ENCODE measurements at places on chromosomes 11 and 22.

DNA sequence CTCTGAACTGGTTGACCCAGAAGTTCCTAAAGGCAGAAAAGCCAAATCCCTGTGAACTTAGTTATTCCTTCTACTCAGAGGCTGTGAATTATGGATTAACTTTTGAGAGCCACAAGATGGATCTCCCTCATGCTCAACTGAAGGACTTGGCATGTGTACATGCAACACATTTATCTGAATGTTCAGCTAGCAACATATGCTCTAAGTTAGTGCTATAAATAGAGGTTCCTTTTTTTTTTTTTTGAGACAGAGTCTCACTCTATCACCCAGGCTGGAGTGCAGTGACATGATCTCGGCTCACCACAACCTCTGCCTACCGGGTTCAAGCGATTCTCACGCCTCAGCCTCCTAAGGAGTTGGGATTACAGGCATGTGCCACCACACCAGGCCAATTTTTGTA, 40.1 kb downstream of the EIF4ENIF1 start:
- no peak for DNase-seq

GRCh38 chr11:63132985-63133775, 10.8 kb downstream of the SLC22A24 start:
- no peak for DNase-seq

DNA sequence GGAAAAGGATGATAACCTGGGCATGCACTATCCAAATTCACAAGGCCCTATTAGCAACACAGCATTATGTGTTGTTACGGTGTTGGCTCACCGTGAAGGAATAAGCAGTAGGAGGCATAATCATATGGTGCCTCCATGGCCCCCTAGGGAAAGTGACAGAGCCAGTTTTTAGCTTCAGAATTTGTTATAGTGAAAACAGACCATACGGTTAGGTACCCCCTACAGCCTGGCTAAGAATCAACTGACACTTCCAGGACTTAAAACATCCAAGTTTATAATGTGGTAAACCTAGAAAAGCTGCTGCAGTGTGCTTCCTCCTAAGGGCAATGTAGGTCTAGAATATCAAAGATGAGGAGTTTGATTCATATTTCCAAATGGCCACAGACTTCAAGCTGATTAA, 30.4 kb downstream of the KIF18A start:
- no peak for DNase-seq

GRCh38 chr11:5343474-5344335, at the start of gene OR51B5:
Gene OR51B5 (minus strand): TSS chr11:5343524. CDS start chr11:5343524, 0 bp downstream.
- no peak for DNase-seq

GRCh38 chr11:134736251-134736947, 324.4 kb upstream of the B3GAT1 start:
- DNase-seq: no peak

- no peak for DNase-seq
Observed at GRCh38 chr22:36961626-36962025, 48.2 kb downstream of the CSF2RB start.

DNA sequence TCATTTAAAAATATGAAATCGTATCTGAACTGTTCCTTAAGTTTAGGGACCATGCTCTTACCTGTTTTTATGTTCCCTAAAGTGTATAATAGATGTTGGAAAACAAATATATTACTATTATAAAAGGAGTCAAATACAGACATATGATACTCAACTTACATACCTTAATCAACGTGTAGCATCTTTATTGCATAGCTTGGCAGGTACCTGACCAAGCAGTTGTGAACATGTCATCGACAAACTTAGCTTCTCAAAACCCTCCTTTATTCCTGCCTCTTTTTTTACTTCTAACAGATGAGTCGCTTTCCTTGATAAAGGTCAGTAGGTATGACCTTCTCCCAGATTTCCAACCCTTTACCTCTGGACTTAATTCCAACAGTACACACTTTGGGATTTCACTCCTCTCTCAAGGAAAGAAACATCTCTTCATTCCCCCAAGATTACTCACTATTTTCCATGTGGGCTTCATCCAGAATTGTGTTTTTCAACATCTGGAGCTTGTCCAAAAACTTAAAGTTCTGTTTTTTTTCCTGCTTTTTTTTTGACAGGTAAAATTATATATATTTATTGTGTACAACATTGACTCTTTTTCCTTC, 11.9 kb downstream of the HIPK3 start:
- no peak for DNase-seq

DNA sequence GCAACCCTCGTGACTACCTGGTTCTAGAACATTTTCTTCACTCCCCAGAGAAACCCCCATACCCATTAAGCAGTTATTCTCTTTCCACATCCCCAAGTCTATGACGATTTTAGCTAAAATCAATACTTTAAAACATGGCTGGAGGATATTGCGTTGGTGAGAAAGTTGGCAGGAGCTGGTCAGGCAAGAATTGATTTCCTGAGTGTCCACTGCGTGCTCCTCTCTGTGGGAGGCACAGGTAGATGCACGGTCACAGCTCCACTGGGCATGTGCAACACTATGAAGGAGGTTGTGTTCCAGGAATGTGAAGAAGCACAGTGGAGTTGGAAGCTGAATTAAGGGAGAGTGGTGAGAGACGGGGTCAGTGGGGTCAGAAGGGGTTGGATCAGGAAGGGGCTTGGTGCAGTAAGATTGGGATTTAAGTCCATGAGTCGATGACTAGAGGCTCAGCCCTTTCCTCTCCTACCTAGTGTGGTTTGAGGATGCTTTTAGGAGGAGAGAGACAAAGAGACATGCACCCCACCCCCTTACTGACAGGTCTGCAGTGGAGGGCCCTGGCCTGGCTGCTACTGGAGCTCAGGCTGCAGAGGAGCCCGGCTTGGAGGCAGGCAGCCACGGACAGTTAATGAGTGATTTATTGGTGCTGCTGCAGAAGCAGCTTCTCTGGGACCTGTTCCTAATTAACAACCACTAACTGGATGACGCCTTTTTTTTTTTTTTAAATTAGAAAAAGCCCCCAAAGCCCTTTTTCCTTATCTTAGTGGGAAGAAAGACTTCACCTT, 395.6 kb downstream of the TENM4 start:
- no peak for DNase-seq

DNA sequence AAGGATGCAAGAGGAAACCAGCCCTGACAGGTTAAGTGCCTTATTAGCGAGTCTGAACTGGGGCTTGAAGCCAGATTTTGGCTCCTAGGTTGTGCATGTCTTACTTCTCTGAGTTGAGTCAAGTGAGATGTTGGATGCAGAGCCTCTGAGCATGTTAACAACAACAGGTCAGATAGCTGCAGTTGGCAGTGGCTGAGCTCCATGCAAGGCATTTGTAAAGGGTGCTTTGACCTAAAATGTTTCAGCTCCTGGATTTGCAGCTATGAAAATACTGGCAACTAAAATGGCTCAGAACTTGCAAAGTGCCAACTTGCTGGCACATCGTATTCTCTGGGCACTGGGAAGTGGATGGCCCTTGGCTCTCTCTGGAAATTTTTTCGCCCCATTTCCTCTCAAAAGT, 16.4 kb upstream of the CSRP3 start:
- no peak for DNase-seq

- DNase-seq: no peak
Observed at GRCh38 chr22:44263547-44263946, 49.2 kb downstream of the SHISAL1 start.

GRCh38 chr22:43276321-43276720, 66.9 kb downstream of the SCUBE1 start:
- no peak for DNase-seq

DNA sequence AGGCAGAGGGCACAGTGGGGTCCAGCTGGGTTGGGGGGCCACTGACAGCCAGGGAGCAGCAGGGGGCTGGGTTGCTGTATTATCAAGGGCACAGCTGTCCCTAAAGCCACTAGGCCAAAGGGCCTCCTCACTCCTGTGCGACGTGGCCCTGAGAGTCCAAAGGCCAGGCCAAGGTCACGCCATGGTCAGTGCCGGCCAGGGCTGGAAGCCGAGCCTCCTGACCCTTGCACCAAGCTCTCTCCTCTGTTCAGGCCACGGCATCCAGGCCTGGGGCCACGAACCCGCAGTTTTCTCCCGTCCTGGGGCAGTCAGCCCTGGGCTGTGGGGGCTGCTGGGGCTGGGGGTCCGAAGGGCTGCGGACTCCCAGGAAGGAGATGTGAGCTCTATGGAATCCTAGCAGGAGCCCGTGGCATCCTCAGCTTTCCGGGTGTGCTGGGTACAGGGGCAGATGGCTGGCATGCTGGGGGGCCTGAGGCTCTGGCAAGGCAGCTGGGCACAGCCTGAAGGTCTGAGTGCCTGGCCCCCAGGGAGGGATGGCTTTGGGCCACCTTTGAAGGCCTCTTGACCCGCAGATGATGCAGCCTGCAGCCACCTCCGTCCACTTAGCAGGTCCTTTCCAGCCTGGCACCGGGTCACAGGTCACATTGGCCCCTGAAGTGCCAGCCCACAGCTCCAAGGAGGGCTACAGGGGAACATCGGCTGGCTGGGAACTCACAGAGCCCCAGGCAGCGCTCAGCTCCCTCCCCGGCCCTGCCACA, 17.3 kb upstream of the PPARA start:
- DNase-seq: no peak

- DNase-seq: no peak
Observed at GRCh38 chr11:108662700-108663099, 2.2 kb upstream of the DDX10 start.

- DNase-seq: no peak
Observed at GRCh38 chr22:21759646-21760376, 24.2 kb upstream of the YPEL1 start.

DNA sequence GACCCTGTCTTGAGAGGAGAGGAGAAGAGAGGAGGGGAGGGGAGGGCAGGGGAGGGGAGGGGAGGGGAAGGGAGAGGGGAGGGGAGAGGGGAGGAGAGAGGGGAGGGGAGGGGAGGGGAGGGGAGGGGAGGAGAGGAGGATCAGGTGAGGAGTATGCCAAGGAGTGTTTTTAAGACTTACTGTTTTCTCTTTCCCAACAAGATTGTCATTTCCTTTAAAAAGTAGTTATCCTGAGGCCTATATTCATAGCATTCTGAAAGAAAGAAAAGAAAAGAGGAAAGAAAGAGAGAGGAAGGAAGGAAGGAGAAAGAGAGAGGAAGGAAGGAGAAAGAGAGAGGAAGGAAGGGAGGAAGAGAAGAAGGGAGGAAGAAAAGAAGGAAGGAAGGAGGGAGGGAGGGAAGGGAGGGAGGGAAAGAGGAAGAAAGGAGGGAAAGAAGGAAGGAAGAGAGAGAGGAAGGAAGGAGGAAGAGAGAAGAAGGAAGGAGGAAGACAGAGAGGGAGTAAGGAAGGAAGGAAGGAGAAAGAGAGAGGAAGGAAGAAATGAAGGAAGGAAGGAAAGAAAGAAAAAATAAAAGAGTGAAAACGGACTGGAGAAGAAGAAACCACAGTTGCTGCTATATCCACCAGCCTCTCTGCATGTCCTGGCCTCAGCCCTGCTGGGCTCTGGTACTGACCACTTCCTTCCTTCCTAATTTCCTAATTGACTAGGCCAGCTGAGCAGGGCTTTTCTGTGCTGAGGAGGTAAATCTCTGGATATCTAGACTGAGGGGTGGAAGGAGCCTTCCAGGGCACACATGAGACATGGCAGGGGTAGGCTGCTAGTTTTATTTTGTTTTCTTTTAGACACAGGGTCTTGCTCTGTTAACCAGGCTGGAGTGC, 1.1 kb upstream of the SAA1 start:
- no peak for DNase-seq

- no peak for DNase-seq
Observed at GRCh38 chr11:11230802-11231562, 122.1 kb downstream of the CSNK2A3 start.

DNA sequence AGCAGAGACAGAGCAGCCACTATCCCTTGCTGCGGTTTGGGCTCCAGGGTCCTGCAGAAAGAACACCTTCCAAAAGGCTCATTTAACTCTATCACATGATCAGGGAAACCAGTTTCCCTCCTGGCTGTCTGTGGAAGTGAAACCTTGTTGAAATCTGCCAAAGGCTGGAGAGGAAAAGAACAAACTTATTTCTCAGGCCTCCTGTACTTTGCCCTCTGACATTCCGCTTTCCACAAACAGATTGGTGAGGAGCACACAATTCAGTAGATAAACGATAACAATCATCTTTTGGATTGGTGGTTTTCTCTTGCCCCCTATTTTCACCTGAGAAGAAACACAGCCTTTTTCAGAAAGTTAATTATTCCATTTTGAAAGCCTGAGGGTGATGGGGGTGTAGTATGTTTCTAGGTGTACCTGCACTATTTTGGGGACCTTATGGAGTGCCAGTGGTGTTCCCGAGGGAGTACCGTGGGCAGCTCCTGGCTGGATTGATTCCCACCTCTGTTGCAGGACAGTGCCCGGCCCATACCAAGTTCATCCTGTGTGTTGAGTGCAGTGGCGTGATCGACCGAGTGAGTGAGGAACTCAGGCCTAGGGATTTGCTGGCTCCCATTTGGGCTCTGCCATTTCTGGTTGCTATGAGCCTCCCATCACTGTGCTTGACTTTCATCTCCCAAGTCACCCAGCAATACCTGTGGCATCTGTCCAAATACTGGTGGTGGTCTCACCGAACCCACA, 102.0 kb downstream of the TBC1D22A start:
- no peak for DNase-seq

- DNase-seq: no peak
Observed at GRCh38 chr11:119765628-119766027, 36.6 kb upstream of the NECTIN1 start.

GRCh38 chr22:37267661-37268413, 14.5 kb upstream of the CYTH4 start:
- no peak for DNase-seq

GRCh38 chr11:35207471-35208403, 68.8 kb downstream of the CD44 start:
- DNase-seq: no peak

GRCh38 chr11:65501472-65502273, 2.8 kb downstream of the MALAT1 start:
- peak; percentile 64 for DNase-seq

- no peak for DNase-seq
Observed at GRCh38 chr11:82183346-82183745, 550.3 kb downstream of the FAM181B start.

- no peak for DNase-seq
Observed at GRCh38 chr11:74579577-74580270, 12.7 kb upstream of the POLD3 start.

DNA sequence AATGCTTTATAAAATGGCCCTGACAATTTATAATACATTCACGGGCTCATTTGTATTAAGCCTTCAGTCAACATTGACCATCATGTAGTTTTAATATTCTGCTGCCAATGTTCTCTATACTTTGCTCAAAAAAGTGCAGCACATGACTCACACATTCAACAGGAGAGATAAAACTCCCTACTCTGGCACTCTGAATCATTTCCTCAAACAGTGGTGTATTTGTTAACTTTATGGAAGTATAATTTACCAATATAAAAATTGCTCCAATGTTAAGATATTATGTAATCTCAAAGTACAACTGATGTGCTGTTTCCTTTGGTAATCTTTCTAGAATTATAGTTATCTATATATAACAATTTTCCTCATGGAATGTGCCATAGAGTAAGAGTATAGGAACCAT, 39.9 kb downstream of the MAML2 start:
- DNase-seq: peak; percentile 58

Data from HFFc6 (cell line).